Spinal cord (tissue), 10 donors: ENCODE measurements at places on chromosomes 5 and 9. TPM values are rescaled to one million over a fixed set of nuclear protein-coding genes. Genes with fewer than 3 reads are reported as not detected.

The UBQLN1 gene
- 93.7 TPM for total RNA-seq

The GRIN3A gene
- total RNA-seq: 8.5 TPM

The TMEM174 gene
- total RNA-seq: not detected

The FBXO10 gene
- 15.3 TPM for total RNA-seq

The RLN1 gene
- 0.33 TPM for total RNA-seq

The FAM221B gene
- total RNA-seq: not detected
